ENCODE measurements at places on chromosomes 7 and 10.

DNA sequence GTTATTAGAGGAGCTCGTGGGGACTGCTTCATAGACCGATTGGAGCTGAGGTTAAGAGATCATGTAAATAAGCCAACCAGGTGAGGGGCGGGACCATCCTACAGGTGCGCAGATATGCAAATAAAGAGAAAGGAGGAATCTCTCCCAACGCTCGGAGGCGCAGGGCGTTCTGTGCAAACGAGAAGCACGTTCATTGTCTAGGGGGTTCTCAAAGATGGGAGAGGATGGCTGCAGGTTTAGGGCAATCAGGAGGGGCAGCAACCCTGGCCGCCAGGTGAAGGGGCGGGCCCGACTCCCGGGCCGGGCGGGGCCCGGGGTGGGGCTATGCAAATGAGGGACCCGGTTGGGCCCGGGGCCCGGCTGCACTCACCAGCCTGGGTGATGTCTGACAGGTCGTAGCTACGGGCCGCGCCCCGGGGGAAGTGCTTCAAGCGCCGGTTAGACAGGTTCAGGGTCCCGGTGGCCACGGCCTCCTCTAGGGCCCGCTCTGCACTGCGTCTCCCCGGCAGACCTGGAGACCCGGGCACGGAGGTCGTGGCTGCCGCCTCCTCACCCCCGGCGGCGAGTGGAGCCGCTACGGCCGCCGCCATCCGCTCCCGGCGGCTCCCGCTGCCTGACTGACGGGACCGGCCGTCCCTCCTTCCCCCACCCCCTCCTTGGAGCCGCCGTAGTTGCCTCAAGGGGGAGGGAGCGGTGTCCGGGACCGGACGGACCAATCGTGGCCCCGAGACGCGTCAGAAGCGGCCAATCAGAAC, at the start of gene LRCH4:
Gene LRCH4 (minus strand): TSS at position 619 of the 755 bp plus-strand sequence. CDS start 29 bp downstream, at position 590.
- H3K36me3 ChIP-seq = peaks cover 14% of the 10 kb centered on the region
- H3K27ac ChIP-seq = peak within 1 kb of the TSS; percentile 97
- H3K4me1 ChIP-seq = peaks cover 37% of the 10 kb centered on the region

DNA sequence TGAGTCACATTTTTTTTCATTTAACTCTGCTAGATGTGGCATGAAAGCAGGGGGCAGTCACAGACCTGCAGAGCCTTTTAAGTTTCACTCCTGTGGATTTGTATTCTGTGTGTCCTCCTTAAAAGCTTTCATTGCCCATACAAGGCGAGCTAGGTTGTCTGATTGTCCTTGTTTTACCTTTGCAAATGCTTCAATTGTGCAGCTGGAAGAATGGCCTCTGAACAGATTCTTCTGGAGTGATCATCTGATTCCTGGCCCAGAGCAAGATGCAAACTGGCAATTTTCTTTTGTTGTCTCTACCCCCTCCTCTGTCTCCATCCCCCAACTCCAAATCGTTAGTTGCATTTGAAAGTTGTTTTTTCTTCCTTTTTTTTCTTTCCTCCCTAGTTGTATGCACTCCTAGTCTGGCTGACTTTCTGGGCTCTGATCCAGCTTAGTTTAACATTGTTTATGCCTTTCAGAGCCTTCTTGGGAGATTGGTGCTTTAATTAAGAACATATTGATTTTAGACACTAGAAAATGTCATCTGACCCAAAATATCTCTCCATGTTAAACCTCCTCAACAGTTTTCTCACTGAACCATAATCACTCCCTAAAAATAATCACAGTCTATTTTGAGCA, 150.2 kb downstream of the REEP3 start:
- peak; percentile 28 for DNase-seq
- peaks cover 28% of the 10 kb centered on the region for H3K4me1 ChIP-seq
- H3K36me3 ChIP-seq = no peaks in the 10 kb centered on the region
- H3K27me3 ChIP-seq = no peaks in the 10 kb centered on the region

- H3K27ac ChIP-seq = no peak overlapping the region
- H3K4me3 ChIP-seq = no peak overlapping the region
- H3K36me3 ChIP-seq = no peaks in the 10 kb centered on the region
- no peaks in the 10 kb centered on the region for H3K4me1 ChIP-seq
Measured at GRCh38 chr7:28904578-28905048, 53.5 kb downstream of the TRIL start.

DNA sequence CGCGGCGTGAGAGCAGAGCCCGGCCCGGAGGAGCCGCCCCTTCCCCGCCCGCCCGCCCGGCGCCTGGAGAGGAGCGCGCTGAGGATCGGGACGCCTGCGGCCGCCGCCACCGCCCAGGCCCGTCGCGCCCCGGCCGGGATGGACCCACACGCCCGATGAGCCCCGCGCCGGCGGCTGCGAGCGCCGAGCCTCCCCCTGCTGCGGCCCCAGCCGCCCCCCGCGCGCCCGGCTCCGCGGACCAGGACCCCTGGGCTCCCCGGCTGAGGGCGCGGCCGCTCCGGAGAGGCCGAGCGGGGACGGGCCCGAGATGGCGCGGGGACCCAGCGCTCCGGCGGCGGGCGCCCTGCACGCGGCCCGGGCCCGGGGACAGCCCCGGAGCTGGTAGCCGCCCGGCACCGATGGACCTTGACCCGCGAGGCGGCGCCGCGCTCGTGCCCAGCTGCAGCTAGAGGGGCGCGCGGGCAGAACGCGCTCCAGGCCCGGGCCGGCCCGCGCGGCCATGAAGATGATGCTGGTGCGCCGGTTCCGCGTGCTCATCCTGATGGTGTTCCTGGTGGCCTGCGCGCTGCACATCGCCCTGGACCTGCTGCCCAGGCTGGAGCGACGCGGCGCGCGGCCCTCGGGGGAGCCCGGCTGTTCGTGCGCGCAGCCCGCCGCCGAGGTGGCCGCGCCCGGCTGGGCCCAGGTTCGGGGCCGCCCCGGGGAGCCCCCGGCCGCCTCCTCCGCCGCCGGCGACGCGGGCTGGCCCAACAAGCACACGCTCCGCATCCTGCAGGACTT, 520 bp downstream of the FAM20C start:
- H3K4me1 ChIP-seq = peaks cover 29% of the 10 kb centered on the region
- H3K4me3 ChIP-seq = peak overlapping the region; percentile 78
- no peaks in the 10 kb centered on the region for H3K27me3 ChIP-seq
- peaks cover 12% of the 10 kb centered on the region for H3K36me3 ChIP-seq
- H3K27ac ChIP-seq = peak overlapping the region; percentile 90

DNA sequence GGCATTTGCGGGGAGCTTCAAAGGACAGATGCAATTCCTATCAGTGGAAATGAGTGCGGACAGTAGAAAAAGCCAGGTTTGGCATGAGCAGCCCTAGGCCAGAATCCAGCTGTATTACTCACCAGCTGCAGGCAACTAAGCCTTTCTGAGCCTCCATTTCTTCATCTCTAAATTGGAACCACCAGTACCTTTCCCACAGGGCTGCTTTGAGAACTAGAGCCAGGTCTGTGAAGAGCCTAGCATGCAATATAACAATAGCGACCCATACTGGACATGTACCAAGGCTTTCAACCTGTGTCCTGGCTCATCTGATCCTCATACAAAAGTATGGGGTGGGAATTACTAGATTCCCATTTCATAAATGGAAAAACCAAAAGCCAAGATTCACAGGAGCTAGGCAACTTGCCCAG, 101.0 kb downstream of the GSAP start:
- no peak for DNase-seq
- no peaks in the 10 kb centered on the region for H3K27me3 ChIP-seq
- H3K27ac ChIP-seq = peak overlapping the region; percentile 13
- H3K36me3 ChIP-seq = no peaks in the 10 kb centered on the region
- peaks cover 50% of the 10 kb centered on the region for H3K4me1 ChIP-seq

Data from thyroid gland (tissue), 4 donors.